ENCODE measurements at places on chromosomes 7 and 10. TPM values are rescaled to one million over a fixed set of nuclear protein-coding genes. Genes with fewer than 3 reads are reported as not detected.

CYP3A7 gene
- not detected for total RNA-seq

GPR15LG gene
- 1.5 TPM for total RNA-seq

TAS2R4 gene
- 0.33 TPM for total RNA-seq

POU6F2 gene
- total RNA-seq: not detected

PGAM2 gene
- total RNA-seq: 0.24 TPM

VTI1A gene
- total RNA-seq: 30.1 TPM

GIMAP4 gene
- total RNA-seq: 1.0 TPM

CYP26C1 gene
- 0.08 TPM for total RNA-seq

AOAH gene
- total RNA-seq: 1.6 TPM

CCL24 gene
- not detected for total RNA-seq

SMARCD3 gene
- total RNA-seq: 1.4 TPM

DLX6 gene
- not detected for total RNA-seq

C10orf105 gene
- 0.03 TPM for total RNA-seq

MYL7 gene
- not detected for total RNA-seq

TBRG4 gene
- total RNA-seq: 117 TPM

UTF1 gene
- not detected for total RNA-seq

NME8 gene
- 0.51 TPM for total RNA-seq

CUBN gene
- 0.03 TPM for total RNA-seq

LRRC72 gene
- total RNA-seq: not detected

LBX1 gene
- total RNA-seq: not detected

PROSER2 gene
- 0.10 TPM for total RNA-seq

LIPJ gene
- 0.11 TPM for total RNA-seq

ABCB4 gene
- total RNA-seq: 6.0 TPM

TSPAN12 gene
- total RNA-seq: 1.9 TPM

TRPV6 gene
- not detected for total RNA-seq

ITGA8 gene
- not detected for total RNA-seq

ACSM6 gene
- total RNA-seq: not detected

GDF2 gene
- total RNA-seq: not detected

NUP205 gene
- 104 TPM for total RNA-seq

PLEKHS1 gene
- not detected for total RNA-seq

RADIL gene
- total RNA-seq: not detected

GNAT3 gene
- 5.8 TPM for total RNA-seq

ADIRF gene
- total RNA-seq: 0.64 TPM

All from GM12878 (cell line).